ENCODE measurements at places on chromosomes 1 and 21.

GRCh38 chr1:230495076-230495475 is 68.9 kb upstream of the PGBD5 start:
- no peak for DNase-seq

GRCh38 chr1:216387782-216388181 is 35.5 kb downstream of the USH2A start:
- no peak for DNase-seq

DNA sequence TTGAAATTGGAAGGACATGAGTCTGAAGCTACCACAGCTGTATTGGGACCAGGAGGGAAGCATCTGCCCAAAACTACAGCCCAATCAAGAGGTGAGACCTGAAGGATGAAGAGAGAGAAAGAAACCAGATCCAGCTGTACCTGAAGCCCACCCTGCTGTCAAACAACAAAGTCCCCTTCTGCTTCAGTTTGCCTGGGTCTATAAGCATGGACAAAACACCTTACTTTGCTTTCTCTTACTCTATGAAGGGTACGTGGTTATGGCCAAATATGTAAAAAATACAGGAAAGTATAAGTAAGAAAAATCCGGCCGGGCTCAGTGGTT is 26.4 kb downstream of the TOMM20 start:
- no peak for DNase-seq

DNA sequence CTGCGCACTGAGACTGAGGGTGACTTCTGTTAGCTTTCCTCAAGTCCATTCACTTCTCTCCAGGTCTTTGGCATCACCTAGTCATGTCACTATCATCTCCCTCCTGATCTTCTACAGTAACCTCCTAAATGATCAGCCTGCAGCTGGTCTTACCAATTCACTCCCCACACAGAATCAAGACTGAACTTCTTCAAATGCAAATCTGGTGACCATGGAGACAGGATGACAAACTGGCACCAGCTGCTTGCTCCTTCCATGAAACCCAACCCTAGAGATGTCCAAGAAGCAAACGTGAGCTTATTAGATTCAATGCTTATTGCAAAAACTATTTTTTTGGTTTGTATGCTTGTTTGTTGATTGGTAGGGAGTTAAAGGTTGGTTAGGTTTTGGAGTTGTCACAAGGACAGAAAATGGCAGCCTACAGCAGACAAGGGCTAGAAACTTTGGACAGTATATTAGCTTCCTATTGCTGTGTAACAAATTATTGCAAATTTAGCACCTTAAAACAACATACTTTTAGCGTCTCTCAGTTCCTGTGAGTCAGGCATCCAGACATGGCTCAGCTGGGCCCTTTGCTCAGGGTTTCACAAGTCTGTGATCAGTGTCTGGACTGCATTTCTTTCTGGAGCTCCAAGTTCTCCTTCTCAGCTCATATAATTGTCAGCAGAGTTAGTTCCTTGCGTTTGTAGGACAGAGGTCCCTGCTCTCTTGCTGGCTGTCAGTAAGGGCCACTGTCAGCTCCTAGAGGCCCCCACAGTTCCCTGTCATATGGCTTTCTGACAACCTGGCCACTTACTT is 53.3 kb upstream of the GJA8 start:
- DNase-seq: no peak

DNA sequence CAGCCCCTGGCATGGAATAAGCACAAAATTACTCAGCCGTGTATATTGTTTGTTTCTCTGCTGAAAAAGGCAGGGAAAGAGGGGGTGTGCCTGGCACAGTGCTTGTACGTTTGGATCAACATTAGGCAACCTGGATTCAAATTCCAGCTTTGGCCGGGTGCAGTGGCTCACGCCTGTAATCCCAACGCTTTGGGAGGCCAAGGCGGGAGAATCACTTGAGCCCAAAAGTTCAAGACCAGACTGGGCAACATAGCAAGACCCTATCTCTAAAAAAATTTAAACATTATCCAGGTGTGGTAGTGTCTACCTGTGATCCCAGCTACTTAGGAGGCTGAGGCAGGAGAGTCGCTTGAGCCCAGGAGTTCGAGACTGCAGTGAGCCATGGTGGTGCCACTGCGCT is 152.9 kb upstream of the TMEM51 start:
- DNase-seq: no peak

DNA sequence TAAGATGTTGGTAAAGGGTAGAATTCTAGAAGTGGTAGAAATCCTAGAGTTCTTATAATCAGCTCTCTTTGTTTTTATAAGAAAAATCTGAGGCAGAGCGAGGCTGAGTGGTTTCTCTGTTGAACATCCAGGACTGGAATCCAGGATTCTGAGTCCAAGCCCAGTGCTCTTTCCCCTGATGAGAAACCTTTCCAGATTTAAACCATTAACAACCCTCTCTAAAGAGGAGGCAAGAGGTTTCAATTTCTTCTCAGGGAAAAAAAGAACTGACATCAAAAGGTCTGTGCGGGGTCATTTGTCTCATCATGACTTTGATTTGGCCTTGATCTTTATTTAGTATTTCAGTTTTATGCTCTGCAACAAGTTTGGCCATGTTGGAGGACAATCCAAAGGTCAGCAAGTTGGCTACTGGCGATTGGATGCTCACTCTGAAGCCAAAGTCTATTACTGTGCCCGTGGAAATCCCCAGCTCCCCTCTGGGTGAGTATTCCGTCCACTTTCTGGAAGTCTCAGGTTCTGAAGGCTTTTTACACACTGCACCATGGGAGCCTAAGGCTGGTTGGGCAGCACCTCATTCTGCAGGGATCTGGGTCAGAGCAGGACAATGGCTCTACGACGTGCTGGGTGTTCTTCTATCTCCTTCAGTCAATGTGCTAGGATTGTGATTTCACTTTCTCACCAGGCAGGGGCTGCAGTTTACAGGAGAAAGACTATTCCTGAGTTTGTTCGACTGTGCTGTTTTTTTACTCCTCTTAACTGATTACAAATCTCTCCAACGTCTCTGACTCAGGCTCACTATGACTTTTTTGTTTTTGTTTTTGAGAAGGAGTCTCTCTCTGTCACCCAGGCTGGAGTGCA is 18.9 kb upstream of the CCT8 start:
- DNase-seq: no peak

- no peak for DNase-seq
Observed at GRCh38 chr21:29557931-29558725, 259.4 kb downstream of the BACH1 start.

DNA sequence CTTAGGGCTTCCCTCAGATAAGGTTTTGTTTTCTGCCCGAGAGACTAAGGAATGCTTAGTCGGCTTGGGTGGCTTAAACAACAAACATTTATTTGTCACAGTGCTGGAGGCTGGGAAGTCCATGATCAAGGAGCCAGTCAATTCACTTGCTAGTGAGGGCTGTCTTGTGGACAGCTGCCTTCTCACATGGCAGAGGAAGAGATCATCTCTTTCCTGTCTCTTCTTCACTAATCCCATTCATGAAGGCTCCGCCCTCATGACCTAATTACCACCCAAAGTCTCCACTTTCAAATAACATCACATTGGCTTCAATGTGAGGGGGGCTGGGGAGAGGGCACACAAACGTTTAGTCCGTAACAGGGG is 50.5 kb upstream of the IL12RB2 start:
- DNase-seq: no peak

GRCh38 chr1:150621497-150622302 is 7.7 kb downstream of the ENSA start:
- peak; percentile 38 for DNase-seq

DNA sequence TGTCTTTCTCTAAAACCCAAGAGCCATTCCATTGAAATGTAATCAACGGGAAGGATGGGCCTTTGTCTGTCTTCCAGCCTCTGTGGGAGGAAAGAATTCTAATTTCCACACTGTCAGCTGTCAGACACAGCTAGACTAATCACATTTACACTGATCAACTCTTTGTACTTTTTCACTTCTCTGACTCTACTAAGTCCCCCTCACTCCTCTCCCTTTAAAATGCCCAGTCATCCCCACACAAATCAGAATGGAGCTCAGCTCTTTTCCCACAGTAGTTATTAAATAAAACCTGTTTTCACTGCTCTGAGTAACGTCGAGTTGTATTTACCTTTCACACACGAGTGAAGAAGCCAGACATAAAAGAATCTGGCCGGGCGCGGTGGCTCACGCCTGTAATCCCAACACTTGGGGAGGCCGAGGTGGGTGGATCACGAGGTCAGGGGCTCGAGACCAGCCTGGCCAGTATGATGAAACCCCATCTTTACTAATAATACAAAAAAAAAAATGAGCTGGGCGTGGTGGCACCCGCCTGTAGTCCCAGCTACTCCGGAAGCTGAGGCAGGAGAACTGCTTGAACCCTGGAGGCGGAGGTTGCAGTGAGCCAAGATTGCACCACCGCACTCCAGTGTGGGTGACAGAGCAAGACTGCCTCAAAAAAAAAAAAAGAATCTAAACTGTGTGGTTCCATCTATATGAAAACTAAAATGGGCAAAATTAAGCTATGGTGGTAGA is 13.3 kb downstream of the ZBTB8OS start:
- DNase-seq: no peak

GRCh38 chr1:58003059-58003458 is 543.5 kb downstream of the OMA1 start:
- no peak for DNase-seq

GRCh38 chr1:110687250-110687649 is 12.5 kb upstream of the KCNA3 start:
- DNase-seq: no peak

DNA sequence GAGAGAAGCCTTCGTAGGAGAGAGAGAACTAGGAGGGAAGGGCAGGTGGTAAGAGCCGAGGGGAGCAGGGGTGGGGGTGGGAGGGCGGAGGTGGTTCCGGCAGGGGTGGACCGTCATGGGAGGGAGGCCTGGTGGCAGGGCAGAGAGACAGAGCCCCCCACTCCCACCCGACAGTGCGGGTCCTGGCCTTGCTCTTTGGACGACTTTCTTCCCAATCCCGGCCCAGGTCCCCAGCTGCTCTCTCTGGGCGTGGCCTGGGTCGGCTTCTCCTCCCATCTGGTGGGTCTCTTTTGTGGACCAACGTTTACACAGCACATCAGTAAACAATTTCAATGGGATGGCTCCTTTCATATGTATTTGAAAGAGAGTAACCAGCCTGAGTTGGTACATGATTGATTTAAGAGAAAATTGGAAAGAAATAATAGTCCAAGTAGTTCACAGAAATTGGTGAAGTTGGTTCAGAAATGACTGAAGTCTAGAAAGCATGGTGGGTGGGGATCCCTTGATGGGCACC is 56.9 kb downstream of the LDLRAD2 start:
- no peak for DNase-seq

- DNase-seq: peak; percentile 65
Observed at GRCh38 chr1:43274125-43274803, 4.5 kb downstream of the TMEM125 start.

GRCh38 chr1:234484218-234484617 is 5.2 kb upstream of the TARBP1 start:
- DNase-seq: no peak

DNA sequence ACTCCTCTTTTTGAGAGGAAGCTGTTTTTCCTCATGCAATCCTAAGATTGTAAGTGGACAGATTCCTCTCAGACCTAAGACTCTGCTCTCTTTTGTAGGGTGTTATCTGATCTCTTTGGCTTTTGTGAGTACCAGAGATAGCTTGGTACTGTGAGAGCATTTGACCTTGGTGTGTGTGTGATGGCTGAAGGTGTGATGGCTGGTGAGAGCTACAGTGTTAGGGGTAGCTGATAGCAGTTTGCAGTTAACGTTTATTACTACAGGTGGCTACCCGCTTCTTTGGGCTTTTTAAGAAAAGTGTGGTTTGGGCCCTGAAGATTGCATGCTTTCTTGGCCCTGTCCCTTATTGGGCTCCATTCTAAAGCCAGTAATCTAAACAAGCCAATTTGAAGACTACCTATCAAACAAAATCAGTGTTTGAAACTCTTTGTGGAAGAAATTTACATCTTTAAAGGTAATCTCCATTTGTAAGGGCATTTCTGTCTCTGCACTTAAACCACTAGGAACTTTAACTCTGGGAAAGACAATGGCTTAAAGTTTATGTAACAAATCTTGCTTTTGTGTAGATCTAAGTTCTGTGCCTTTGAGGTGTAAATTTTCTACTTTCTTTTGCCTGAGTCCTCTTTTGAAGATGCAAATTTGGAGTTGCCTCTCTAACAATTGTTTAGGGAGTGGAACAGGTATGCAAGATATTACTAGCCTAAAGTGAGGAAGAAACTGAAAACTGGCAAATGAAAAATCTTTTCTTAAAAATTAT is 85.3 kb upstream of the SERBP1 start:
- DNase-seq: no peak

GRCh38 chr1:44890007-44890406 is 47.0 kb upstream of the PTCH2 start:
- DNase-seq: no peak

DNA sequence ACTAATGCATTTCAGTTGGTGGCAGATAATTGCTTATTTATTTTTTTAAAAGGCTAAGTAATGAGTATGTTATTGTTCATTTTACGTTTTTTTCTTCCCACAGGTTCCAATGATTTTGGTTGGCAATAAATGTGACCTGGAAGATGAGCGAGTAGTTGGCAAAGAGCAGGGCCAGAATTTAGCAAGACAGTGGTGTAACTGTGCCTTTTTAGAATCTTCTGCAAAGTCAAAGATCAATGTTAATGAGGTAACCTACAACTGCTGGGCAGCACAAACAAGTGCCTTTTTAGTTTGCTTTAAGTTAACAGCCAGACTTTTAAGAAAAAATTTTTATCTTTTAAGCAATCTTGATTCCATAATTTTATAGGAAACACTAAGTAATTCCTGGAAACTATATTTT is 35.0 kb downstream of the INKA2 start:
- DNase-seq: no peak

DNA sequence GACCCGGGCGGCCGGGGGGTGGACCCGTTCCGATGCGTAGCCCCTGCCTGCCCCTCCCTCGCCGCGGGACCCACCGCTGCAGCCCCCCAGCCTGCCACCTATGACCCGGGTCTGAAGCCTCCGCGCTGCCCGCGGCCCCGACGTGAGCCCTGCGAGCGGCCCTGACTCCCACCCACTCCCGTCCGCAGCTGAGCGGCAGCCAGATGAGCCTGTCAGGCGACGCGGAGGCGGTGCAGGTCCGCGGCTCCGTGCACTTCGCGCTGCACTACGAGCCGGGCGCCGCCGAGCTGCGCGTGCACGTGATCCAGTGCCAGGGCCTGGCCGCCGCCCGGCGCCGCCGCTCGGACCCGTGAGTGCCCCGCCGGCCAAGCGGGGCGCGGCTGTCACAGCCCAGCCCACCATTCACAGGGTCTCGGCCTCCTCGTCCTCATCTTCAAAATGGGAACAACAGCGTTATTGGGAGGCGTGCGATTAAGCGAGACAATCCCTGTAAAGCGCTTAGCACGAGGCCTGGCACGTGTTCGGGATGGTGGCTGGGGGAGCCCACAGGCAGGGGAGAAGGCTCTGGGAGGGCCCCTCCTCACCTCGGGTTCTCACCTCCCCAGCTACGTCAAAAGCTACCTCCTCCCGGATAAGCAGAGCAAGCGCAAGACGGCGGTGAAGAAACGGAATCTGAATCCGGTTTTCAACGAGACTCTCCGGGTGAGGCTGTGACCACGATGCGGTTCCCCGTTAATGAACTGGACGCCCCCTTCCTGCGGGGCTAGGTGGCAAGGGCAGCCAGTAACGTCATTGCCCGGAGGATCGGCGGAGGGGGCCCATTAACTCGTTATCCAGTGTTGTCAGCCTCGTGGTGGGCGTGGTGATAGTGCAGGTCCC is 8.2 kb downstream of the SYTL1 start:
- no peak for DNase-seq

- no peak for DNase-seq
Observed at GRCh38 chr1:3463891-3464648, 9.6 kb downstream of the ARHGEF16 start.

- DNase-seq: no peak
Observed at GRCh38 chr1:9279172-9279840, 13.4 kb upstream of the SPSB1 start.
